ENCODE measurements at places on chromosomes 6 and 20.
A peak's percentile ranks its signal among the peaks of the same experiment; 100 is the strongest.

DNA sequence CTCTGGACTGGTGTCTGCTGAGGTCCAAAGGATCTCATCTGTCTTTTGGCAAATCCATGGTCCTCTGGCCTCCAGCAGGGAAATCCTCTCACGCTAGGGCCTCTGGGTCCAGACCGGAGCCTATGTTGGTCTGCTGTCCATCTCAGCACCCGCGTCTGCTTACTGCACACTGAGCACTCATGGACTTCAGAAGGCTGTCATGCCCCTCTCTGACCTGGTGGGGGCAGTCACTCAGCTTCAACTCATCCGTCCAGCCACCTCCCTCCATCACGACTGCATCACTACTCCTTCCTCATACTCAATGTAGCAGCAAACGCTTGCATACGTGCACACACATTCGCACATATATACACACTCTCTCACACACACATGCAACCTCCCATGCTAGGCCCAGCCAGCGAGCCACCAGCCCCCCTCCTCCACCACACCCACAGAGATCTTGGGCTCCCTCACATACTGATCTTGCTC lies 33.3 kb downstream of the GABRR2 start:
- DNase-seq = no peak

GRCh38 chr6:43740321-43740960 lies 29.6 kb upstream of the VEGFA start:
- no peak for DNase-seq

- no peak for DNase-seq
Observed at GRCh38 chr6:152161501-152161900, 354.0 kb downstream of the ESR1 start.

DNA sequence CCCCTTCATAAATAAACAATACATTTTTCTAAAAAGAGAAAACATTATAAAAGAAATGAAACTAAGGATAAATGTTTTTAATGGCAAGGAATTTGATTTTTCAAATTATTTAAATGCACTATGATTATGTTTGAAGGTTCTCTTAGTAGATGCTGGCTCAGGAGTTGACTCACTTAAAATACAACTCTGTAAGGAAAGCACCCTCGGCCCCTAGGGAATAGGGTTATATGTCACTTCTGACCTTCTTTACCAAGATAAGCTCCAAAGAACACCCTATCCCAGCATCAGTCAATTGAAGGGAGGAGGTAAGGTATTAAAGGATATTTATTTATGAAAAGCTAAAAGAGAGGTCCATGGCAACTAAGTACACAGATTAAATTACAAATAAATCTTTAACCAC lies 6.8 kb downstream of the SNAP91 start:
- DNase-seq = no peak

GRCh38 chr20:36303020-36303595 lies 3.0 kb upstream of the DLGAP4 start:
- no peak for DNase-seq

DNA sequence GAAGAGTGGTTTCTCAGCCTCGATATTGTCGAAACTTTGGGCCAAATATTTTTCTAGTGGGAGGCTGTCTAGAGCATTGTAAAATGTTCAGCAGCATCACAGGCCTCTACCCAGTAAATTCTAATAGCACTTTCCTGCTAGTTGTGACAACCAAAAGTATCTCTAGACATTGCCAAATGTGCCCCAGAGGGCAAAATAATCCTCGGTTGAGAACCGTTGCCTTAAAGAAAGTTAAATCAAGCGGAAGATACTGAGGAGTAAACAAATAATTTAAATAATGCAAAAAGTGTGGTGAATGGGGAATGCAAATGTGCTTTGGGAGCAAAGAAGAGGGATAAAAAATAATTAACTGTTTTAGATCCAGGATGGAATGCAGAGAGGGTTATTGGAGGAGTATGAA lies 106.4 kb upstream of the ASCC3 start:
- DNase-seq = no peak

GRCh38 chr6:86276056-86276455 lies 633.4 kb upstream of the SYNCRIP start:
- DNase-seq = no peak

DNA sequence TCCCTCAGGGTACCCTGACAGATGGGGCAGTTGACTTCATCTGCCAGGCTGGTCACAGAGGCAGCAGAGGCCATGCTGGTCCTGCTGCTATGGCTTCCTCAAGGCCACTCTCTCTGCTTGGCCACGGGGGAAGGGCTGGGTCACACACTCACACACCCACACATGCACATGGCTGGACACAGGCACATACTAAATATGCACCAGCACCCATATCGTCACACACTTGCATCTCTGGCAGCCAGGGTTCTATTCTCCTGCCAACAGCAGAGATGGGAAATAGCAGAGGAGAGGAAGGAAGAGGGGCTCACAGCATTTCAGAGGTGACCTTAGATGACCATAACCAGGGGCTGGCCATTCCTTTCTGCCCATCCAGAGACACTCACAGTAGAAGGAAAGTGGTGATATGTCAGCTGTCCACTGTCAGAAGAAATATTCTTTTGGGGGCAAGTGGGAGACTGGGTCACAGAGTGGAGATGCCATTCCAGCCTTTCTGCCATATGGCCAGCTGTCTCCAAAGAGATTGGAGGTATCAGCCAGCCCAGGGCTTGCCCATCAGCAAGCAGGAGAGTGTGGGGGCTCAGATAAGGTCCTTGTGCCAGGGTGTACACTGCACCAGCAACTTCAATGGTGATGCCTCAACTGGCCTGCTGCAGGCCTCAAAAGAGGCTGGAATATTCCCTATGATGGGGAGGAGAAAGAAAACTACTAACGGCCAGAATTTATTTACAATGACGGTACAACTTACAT lies at the start of gene TRIM10:
TRIM10 (minus strand) TSS at position 427 of the 747 bp plus-strand sequence; CDS start at position 74, 353 bp downstream.
- DNase-seq = no peak

DNA sequence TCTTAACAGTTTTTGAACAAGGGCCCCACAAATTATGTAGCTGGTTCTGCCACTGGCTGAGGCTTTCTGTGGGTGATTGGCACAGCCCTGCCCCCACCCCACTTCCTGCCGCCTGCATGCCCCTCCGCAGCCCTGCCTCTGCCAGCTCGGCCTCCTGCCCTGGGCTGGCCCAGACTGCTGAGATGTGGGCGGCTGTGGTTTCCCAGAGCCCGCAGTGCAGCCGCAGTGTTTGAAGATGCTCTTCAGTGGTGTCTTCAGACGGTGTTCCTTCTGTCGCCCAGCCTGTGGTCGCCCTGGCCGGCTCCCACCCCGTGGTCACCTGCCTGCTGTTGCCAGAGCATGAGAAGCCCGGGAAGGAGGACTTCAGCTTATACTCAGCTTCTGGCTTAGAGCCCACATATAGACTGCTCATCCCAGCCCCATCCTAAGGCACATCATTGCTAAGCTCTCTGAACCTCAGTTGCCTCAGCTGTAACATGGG lies 154.3 kb downstream of the VEGFA start:
- peak; percentile 9 for DNase-seq

GRCh38 chr20:43560974-43561373 lies 2.1 kb downstream of the SGK2 start:
- no peak for DNase-seq

GRCh38 chr6:125668071-125668470 lies 81.4 kb upstream of the HEY2 start:
- DNase-seq = no peak

GRCh38 chr6:11771473-11772048 lies 7.0 kb downstream of the ADTRP start:
- no peak for DNase-seq

DNA sequence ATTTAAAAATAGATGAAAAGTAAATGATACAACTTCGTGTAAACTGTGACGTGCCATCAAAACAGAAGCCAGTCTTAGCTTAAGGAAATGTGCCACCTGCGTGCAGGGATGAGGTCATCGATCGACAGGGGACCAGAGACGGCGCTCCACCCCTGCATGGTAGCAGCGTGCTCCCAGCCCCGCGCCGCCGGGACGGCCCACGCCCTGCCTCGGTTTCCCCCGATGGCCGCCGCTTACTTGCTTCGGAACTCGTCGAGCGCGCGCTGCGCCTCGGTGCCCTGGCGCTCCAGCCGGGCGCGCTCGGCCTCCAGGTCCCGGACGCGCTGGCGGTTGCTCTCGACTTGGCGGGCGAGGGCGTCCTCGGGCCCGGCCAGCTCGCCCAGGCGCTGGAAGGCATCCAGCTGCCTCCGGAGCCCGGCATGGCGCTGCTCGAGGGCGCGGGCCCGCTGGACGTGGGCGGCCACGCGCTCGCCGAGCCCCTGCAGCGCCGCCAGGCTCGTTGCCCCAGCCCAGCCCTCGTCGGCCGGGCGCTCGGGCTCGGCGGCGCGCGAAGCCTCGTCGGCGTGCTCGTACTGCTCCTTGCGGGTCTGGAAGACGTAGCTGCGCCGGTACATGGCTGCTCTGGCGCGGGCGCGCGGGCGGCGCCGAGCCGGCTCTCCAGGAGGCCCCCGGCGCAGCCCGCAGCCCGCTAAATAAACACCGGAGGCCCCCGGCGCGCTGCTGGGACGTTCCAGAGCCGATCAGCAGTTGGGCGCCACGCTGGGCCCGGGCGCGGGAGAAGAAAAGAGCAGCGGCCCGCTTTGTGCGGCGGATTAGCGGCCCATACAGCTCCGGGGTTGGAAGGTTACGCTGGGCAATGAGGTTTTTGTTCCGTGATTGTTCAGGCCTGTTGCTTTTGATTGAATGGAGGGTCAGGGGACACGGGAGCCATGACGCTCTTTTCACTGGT lies at the start of gene BFSP1:
BFSP1 (minus strand) TSS at position 664 of the 949 bp plus-strand sequence; CDS start at position 614, 50 bp downstream.
- DNase-seq = peak; percentile 12

- DNase-seq = no peak
Observed at GRCh38 chr6:53139841-53140413, 8.7 kb downstream of the GCM1 start.

DNA sequence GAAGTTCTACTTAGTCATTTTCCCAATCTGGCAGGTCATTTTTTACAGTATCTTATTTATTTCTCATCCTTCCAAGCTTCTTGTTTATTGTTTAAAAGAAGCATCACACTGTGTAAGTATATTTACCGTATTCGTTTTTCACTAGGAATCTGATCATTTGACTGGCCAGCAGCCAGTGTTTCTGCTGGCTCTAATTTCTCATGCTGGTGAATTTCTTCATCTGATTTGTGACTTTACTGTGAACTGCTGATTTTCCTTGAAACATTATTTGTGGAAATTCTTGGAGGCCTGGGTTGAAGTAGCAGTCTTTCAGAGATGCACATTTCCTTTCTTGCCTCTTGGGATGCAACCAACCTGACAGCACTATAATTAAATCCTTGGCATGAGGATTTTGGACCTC lies 65.9 kb downstream of the PREP start:
- no peak for DNase-seq

DNA sequence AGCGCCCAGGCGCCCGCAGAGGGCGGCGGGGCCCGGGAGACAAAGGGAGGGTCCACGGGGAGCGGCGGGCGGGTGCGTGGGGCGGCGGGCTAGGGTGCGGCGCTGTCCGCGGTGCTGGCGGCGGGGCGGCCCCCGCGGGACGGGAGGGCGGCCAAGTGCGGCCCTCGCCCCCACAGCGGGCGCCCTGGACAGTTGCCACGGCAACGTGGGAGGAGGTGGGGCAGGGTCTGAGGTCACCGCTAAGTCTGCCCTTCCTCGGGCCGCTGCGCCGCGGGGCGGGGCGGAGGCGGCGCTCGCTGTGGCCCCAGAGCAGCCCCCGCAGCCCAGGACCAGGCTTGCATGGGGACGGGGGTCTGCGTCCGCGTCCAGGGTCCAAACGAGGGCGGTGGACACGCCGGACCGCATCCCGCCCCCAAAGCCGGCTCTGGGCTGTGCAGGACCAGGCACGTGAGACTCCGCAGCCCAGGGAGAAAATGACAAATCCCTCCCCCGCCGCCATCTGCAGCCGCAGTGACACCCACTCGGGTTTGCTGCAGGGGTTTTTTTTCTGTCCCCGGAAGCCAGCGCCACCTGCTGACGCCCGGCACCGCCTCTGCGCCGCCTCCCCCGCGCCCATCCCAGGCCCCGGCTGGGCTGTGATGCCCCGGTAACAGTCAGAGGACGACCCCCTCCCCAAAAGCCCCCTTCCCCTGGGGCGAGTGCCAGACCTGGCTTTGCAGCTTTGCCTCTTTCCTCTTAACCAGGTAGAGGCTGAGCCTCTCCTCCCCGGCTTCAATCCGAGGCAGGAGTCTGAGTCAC lies 36.8 kb downstream of the YTHDF1 start:
- DNase-seq = peak; percentile 55

DNA sequence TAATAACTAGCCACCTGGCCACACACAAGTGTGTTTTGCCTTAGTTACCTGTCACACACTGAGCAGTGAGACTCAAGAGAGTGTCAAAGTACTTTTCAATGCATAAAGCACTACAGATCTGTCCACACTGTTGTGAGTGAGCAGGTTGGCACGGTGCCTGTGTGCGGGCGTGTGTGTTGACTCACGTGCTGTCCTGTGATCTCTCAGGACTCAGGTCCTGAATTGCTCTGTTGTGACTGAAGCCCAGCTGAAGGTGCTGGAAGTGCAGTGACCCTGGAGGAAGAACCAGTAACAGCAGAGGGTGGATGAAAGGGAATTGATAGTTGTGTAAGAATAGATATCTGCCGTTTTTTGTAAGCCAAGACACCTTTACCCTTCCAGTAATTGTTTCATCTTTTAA lies 18.3 kb downstream of the SLC16A10 start:
- no peak for DNase-seq

GRCh38 chr6:146787876-146788508 lies 189.2 kb downstream of the ADGB start:
- DNase-seq = no peak

GRCh38 chr20:46993465-46994095 lies 98.9 kb downstream of the EYA2 start:
- DNase-seq = no peak

DNA sequence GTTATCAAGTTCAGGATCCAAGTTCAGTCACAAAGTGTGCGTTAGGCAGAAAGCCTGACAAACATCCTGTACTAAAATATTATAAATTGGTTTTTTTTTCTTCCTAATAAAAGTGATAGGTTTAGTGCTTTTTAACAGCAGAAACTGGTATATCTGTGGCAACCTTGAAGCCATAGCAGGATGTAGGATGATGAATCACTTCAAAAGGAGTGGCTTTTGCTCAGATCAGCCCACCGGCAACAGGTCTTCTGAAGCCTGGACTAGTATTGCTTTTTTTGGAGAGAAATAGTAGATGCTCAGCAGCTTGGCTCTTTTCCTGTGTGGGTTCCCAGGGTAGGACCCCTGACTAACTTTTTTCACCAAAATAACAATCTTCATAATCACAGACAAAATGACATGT lies 190.8 kb downstream of the EPM2A start:
- no peak for DNase-seq

- no peak for DNase-seq
Observed at GRCh38 chr6:52303178-52303577, 18.6 kb upstream of the MCM3 start.

GRCh38 chr20:43798291-43799149 lies 71.7 kb upstream of the GTSF1L start:
- no peak for DNase-seq

DNA sequence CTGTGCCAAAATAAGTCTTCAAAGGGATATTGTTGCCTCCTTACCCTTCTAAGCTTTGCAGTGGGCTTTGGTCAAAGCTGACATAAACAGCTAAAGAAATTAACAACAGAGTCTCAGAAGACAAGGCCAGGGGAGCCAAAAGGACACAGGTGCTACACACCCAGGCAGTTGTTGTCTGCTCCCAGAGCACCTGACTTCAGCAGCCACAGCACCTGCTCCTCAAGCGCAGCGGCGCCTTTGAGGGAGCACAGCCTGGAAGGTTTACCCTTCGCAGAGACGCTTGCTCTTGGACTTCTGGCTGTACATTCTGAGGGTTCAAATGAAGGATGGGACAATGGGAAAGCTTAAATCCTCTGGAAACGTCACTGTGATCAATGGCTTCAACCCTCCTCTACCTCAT lies 16.6 kb downstream of the B4GALT5 start:
- no peak for DNase-seq

All from activated T-cell treated with anti-CD3 and anti-CD28 coated beads for 1 hour (primary cell).